Hematopoietic multipotent progenitor cell treated with erythropoietin and hydrocortisone succinate and interleukin-3 and kit ligand, for 17 days (in vitro differentiated cells): ENCODE measurements at places on chromosomes 3 and 15.

DNA sequence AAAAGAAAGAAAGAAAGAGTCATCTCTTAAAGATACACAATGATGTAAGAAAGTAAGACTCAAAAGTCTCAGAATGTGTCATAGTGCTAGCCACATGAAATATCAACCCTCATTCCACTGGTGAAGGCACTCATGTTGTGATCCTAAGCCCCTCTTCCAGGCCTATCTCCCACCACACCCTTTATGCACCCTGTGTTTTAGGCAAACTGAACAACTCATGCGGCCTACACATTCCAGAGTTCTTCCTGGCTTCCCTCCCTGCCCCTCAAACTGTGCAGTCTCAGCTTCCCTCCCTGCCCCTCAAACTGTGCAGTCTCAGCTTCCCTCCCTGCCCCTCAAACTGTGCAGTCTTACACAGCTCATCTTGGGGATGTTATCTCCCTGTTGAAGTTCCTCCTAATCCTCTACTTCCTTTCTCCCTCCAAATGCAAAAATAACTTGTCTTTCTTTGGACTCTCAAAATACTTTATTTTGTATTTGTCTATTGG, 69.0 kb upstream of the FNDC3B start:
- no peak for DNase-seq

DNA sequence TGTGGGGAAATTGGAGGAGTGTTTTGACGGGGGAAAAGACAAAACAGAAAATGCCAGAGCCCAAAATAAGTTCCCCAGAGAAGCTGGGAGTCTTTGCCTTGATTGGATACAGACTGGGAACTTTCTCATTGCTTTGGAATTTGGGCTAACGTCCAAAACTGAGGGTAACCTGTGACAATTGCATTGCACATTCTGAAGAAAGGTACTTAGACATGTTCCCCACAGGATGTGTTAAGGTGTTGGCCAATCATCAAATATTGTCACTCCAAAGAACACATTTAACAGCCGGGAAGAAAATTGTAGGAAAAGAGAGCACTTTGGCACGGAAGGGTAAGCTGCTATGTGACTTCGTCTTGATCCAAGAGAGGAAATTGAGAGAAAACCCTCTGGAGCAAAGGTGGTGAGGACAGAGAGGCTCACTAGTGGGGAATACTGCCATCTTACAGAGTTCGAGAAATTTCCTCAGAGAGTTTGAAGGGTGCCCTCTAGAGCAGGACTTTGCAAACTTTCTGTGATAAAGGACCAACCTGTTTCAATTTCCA, 619.5 kb upstream of the TBL1XR1 start:
- DNase-seq = no peak

DNA sequence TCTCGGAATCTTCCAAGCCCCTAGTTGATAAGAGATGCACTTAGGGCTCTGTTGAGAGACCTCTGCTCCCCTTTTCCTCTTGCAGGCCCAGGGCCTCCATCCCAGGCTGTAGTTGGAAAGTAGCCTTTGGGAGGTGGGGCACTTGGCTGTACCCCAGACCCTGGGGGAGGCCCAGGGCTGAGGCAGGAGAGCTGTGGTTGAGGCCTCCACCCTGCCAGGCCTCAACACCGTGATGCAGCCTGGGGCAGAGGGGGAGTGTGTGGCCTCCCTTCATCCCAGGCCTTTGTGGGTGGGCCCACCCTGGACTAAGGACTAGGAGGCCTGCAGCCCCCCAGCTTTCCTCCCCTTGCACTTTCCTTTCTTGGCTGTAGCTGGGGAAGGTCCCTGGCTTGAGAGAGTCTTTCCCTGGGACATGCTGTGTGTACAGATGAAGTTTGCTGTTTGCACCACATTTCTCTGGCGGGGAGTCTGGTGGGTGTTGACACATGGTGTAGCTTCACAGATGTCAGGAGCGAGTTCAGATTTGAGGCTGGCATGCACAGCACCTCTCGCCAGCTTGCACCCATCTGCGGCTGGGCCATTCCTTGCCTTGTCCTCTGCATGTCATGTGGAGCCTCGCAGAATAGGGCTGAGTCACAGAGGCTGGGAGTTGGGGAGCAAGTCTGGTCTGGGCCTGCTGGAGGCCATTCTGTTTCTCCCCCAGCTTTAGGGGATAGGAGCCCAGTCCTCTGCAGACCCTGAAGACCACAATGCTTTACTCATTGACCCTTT, 13.7 kb downstream of the PLEKHO2 start:
- no peak for DNase-seq

GRCh38 chr3:197953881-197954280, 3.9 kb downstream of the RPL35A start:
- DNase-seq = no peak

DNA sequence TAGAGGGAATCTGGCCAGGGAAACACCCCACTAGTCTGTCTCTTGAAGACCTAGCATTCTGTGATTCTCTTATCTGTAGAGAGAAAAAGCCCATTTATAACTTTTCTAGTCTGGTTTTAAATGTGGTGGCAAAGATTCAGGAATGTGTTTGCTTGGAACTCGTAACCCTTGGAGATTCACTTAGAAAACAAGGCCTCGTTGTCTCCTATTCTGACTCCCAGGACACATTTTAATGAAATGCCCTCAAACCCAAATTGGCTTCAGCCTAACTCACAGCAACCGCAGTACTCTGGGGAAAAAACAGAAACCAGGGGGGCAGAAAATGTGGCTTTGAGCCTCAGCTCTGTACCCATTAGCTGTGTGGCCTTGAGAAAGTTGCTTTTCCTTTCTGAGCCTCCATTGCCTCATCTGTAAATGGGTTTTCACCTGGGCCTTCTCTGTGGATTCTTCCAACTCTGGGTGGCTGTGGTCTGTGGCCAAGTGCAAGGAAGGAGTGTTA, 36.5 kb downstream of the RPLP1 start:
- DNase-seq = no peak

- no peak for DNase-seq
Measured at GRCh38 chr3:133295199-133295901, 104.5 kb upstream of the BFSP2 start.

DNA sequence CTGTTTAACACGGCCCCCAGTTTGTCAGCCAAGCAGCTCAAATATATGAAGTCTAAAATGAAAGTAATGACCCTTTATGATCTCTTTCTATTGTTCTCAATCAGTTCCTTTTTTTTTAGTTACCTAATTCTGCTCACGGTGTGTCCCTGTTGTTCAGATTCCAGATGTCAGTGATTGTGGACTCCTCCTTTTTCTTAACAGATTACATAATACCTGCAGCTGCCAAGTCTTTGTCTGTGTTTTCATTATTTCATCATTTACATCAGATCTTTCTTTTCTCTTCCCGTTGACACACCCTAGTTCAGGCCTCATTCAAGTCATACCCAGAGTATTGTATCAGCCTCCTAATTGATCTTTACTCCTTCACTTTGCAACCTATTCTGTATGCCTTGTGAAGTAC, 56.1 kb upstream of the SKIL start:
- DNase-seq = no peak

- no peak for DNase-seq
Measured at GRCh38 chr3:104396974-104397669, 969.6 kb upstream of the ALCAM start.

GRCh38 chr3:82568776-82569338, 807.4 kb upstream of the GBE1 start:
- no peak for DNase-seq
